Hepatocyte (in vitro differentiated cells): ENCODE measurements at places on chromosomes 1 and 21. TPM values are rescaled to one million over a fixed set of nuclear protein-coding genes. Genes with fewer than 3 reads are reported as not detected.

GJA4 gene
- 2.5 and 3.8 TPM in 2 replicates for total RNA-seq

MPZ gene
- total RNA-seq: 0.80 and 2.1 TPM in 2 replicates

RGS16 gene
- 6.3 and 7.3 TPM in 2 replicates for total RNA-seq

KLHDC7A gene
- total RNA-seq: 2.3 and 2.4 TPM in 2 replicates

ASH1L gene
- total RNA-seq: 30.6 and 32.0 TPM in 2 replicates

KRTAP21-1 gene
- not detected in 2 replicates for total RNA-seq

EPHA2 gene
- 26.7 and 27.3 TPM in 2 replicates for total RNA-seq

DYNLT5 gene
- 0.10 TPM in 1 of 2 replicates, not detected in the other for total RNA-seq

DISP3 gene
- total RNA-seq: 0.08 and 0.10 TPM in 2 replicates

GSTM1 gene
- total RNA-seq: 19.9 and 21.1 TPM in 2 replicates

IGSF3 gene
- total RNA-seq: 27.2 and 34.0 TPM in 2 replicates

DNA sequence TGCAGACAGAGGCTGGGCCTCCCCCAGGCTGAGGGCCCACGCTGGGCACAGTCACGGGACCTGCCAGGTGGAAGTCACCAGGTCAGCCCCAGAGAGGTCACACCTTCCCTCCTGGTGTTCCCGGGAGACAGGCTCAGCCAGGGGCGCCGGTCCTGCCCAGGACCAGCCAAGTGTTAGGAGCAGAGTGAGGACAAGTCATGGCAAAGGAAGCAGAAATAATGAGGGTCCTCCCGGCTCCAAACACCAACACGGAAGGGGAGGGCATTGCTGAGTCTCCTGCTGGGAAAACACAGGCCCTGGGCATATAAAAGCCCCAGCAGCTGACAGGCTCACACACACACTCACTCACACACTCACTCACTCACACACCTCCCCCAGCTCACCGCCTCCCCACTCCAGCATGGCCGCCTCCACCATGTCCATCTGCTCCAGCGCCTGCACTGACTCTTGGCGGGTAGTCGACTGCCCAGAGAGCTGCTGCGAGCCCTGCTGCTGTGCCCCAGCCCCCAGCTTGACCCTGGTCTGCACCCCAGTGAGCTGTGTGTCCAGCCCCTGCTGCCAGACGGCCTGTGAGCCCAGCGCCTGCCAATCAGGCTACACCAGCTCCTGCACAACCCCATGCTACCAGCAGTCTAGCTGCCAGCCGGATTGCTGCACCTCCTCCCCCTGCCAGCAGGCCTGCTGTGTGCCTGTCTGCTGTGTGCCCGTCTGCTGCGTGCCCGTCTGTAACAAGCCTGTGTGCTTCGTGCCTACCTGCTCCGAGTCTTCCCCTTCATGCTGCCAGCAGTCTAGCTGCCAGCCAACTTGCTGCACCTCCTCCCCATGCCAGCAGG lies at the start of gene KRTAP10-10:
TSS of gene KRTAP10-10 (plus strand) at position 339 of the 833 bp plus-strand sequence. CDS start at position 401, 62 bp downstream.
- DNase-seq: no peak

- no peak for DNase-seq
Measured at GRCh38 chr1:225851805-225852204, 30.4 kb downstream of the TMEM63A start.

- DNase-seq: peak; percentile 79
Measured at GRCh38 chr1:193111641-193112090, 6.5 kb upstream of the GLRX2 start.

- DNase-seq: no peak
Measured at GRCh38 chr1:57605933-57606332, 182.1 kb upstream of the DAB1 start.

- DNase-seq: peak; percentile 70
Measured at GRCh38 chr1:18955441-18956192, 859 bp downstream of the IFFO2 start.

GRCh38 chr21:32520875-32521735 lies 64.2 kb downstream of the TCP10L start:
- peak; percentile 40 for DNase-seq

GRCh38 chr1:34928066-34928696 lies 1.3 kb downstream of the DLGAP3 start:
- DNase-seq: no peak

- DNase-seq: no peak
Measured at GRCh38 chr1:245579881-245580280, 425.1 kb downstream of the KIF26B start.

DNA sequence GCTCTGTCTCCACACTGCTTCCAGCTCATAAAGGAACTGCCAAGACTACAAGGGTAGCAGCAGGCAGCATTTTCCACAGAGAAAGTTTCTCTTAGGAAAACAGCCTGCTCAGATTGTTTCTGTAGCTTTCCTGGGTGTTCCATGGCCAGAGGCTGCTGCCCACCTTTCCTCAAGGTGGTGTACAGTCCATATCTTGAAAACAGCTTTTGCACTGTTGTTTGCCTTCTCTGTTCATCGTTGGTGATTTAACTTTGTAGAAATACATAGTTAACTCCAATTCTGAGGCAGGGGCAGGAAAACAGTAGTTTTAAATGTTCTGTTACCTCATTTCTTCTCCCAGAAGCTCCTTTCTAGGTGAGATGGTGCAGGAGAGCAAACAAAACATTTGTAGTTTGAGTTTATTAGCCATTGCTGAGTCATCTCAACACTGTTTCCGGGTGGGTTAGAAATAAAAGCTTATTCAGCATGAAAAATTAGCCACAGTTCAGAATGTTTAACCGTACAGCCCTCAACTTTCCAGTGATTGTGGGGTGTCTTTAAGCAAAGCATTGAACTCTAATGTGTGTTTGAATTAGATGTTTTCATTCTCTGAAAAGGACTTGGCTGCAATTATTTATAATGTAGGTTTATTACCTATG lies 41.7 kb downstream of the DIP2A start:
- DNase-seq: peak; percentile 13

GRCh38 chr1:203167026-203167912 lies 8.4 kb downstream of the MYBPH start:
- DNase-seq: no peak

- no peak for DNase-seq
Measured at GRCh38 chr1:85144351-85144750, 56.5 kb downstream of the SYDE2 start.

DNA sequence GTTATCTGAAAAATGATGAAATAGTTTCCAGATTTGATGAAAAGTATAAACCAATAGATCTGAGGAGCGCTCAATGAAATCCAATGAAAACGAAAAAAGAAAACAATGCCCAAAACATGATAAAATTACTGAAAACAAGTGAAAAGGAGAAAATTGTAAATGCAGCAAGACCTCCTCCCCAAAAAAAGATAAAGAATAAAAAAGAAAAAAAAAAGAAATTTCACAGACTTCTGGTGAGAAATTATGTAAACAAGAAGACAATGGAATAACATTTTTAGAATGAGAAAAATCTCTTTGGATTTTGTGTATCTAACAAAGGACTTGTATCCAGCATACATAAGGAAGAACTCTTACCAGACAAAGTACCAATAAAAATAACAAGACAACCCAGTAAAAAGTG lies 134.2 kb downstream of the DNAH14 start:
- DNase-seq: no peak

DNA sequence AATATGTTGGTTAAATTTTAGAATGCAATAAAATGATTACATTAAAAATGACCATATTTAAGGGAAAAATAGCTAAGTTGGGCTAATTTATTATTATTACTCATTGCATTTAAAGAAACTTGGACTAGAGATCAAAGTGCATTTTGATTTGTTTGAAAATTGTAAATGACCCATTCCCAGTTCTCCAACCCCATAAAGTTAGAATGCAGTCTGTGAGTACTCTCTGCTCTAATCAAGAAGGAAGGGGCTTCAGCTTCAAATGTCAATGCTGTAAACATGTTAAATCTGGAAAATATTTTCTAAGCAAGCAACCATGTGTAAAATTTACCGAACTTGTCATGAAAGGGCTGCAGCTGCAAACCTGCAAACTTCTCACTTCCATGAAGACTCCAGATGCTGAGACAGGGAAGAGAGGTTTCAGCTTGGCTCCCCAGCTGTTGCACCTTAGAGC lies 232.7 kb downstream of the TTLL7 start:
- DNase-seq: no peak

GRCh38 chr1:92567211-92567868 lies 80.6 kb upstream of the GFI1 start:
- DNase-seq: no peak

GRCh38 chr1:1421147-1421906 lies at the start of gene ANKRD65:
TSS of gene ANKRD65 (minus strand) at chr1:1421276. CDS start at chr1:1421005, 271 bp downstream.
- no peak for DNase-seq

GRCh38 chr1:53547231-53547790 lies 88.1 kb downstream of the DMRTB1 start:
- no peak for DNase-seq

- no peak for DNase-seq
Measured at GRCh38 chr1:32727876-32728275, 25.3 kb upstream of the SYNC start.

DNA sequence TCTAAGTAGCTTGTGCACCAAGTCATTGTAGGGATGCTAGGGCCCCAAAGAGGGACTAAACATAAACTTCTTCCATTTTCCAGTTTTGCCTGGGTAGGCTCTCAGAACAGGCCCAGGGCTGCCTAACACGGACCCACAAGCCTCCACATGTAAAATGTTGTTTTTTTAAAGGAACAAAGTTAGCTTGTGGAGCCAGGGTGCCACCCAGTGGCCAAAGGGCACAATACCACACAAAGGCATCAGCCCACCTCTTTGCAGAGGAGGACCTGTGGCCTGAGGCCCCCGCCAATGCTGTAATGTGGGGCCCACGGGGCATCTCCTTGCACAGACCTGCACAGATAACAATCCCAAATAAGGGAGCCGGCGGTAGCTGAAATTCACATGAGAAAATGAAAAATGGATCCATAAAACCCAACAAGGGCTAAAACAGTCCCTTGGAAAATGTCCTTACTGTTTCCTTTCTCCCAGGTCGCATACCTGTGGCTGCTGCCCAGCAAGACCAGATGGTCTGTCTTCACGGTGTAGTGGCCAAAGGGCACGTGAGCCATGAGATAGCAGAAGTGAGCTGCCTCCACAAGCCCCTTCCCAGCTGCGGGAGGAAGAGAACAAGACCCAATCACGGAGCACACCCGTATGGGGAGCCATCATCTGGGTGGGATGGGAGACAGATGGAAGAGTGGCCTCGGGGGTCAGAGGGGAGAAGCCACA lies 23.8 kb downstream of the SEC16B start:
- peak; percentile 76 for DNase-seq

- no peak for DNase-seq
Measured at GRCh38 chr1:235563513-235564061, 59.3 kb upstream of the B3GALNT2 start.

DNA sequence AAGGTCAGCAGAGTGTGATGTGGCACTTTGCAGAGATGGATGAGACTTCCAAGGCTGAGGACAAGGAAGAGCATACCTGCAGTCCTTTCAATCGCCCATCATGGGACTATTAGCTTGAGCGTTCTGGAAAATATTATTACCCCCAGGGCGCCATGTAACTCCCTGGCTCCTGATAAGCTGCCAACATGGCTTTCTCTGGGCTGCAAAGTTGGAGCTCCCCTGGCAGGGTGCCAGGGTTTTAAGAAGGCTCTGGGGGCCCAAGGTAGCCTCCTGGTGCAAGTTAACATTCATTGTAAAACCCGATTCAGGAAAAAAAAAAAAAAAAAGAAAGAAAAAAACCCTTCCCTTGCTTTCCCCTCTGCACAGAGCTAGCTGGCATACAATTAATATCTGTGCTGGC lies 196.7 kb downstream of the PBX1 start:
- no peak for DNase-seq

- no peak for DNase-seq
Measured at GRCh38 chr21:41662761-41663160, 104.1 kb downstream of the RIPK4 start.

DNA sequence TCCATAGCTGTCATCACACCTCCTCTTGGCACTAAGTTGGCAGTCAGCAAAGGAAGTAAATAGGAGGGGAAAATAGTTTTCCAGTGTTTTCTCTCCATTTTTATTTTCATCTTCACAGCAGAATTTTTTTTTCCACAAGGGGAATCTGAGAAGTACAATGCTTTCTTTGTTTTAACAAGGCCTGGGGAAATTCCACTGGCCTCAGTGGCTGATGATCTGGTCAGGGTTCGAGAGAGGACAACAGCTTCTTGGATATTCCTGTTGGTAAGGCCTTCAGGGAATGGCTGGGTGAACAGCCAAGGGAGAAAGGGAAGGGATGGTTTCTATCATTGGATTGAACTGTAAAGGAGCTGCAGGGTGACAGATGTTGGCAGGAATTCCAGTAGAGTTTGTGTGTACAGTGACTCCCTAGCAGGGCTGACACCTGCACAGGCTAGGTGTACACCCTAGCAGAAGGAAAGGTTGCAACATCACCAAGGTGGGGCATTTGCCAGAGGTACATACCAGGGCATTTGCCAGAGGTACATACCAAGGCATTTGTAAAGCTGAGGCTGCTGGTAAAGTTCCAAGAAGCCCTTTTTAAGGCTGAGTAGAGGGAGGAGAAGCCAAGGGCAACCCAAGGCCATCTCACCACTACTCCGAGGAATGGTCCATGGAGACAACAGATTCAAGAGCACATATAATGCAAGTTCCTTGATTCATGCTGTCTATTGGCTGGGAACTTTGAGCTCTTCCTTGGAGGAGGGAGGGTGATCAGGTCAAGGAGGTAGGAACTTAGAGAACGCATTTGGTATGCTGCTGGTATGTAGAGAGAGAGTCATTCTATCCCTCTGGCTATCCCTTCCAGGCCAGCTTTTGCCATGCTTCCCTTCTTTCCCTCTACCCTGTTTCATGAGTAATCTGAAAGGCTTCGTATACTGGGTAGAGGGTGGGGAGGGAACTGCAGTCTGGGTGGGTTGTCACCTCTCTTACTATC lies 3.1 kb downstream of the GJA5 start:
- DNase-seq: peak; percentile 28
